Retina (tissue), 1 donor: ENCODE measurements at places on chromosomes 4 and X.

GRCh38 chr4:120691536-120691935 is 231.0 kb downstream of the PRDM5 start:
- no peak for DNase-seq

DNA sequence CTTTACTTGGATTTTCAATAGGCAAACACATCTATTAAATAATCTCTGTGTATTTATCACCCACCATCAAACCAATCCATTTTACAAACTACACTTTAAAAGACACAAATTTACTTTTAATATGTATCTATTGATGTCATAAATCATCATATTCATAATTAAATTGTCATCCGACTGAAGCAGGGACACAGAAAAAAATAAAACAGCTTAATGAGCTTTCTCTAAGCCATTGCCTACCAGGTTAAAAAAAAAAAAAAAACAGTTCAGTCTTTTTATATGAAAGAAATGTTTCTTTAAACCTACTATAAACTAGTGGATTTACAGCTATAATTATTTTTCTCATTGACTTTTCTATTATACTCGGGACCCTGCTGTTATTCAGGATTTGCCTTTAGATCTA is 57.3 kb downstream of the PABPC4L start:
- no peak for DNase-seq

DNA sequence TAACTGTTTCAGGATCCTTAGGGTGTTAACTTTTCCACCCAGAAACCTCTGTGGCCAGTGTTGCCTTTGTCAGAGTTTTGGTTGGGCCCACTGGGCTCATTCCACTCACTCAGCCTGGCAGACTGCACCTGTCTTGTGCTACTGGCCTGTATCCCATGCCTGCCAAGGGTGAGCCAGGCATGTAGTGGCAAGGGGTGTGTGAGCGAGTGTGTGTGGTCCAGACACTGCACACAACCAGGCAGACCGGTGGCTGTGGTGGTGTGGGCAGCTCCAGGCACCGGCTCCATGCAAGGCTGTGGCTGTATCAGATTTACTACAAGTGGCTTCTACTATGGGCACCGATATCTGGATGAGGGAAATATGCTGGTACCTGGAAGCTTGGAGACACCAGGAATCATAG is 394.6 kb upstream of the DMD start:
- no peak for DNase-seq

DNA sequence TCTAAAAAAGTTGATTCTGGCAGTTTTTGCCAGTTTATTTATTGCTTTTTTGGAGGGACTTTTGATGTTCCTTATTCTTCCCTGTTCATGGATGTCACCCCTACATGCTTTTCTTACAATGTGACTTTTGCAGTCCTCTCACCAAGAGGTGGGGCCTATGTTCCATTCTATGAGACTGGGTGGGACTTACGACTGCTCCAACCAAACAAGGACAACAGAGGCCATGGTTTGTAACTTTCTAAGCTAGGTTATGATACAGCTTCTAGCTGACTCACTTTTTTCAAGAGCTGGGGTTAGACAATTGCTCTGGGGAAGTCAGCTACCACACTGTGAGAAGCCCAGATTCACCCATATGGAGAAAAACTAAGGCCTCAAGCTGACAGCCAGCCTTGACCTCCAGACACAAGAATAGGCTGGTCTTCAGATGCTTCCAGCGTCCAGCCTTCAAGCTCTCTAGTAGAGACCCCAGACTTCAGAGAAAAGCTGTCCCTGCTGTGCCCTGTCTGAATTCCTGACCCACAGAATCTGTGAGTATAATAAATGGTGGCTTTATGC is 39.5 kb downstream of the ENOPH1 start:
- no peak for DNase-seq

DNA sequence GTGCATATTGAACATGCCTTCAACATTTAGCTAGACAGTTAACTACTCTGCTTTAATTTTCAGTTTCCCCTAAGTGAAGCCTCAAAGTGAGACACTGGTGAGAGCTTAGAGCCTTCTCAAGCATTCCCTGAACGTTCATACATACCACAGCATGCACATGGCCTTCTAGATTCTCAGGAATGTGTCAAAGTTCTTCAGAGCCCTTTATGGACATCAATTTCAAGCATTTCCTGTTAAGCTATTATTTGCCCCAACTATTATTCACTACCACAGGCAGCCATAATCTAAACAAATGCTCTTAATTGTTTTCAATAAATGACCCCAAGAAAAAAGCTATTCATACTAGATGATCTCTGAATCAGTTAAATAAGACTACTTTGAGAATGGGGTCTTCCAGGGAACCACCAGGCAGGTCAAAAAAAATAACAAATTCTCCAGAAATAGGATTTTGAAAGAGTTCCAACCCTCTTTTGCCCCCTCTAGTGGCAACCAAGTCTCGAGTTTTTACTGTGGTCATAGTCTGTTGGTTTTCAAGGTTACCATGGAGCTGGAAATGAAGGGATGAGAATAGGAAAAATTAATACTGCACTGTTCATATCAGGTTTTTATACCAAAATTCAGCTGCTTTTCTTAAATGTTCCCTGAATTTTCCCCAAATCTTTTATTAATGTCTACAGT is 235.4 kb downstream of the RAB28 start:
- DNase-seq, result no peak

DNA sequence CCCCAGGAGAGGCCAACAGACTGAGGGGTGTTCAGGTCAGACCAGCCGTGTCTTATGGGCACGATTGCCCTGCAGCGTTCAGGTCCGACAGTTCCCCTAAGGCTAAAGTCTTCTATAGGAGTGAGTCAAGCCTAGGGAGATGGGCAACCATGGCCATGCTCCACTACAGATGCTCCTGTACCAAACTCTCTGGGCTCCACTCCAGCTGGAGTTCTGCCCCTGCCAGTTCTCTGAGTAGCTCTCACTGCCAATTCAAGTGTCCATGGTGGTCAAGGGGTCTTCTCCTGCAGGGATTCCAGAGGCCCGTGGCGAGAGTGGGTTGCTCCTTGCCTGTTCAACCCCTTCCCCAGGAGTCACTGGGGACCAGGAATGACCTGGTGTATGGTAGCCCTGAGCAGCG is 38.2 kb downstream of the BEX3 start:
- no peak for DNase-seq

GRCh38 chr4:110075083-110075738 is 123.2 kb downstream of the ELOVL6 start:
- DNase-seq, result no peak

- no peak for DNase-seq
These were observed 61.4 kb downstream of the PAPSS1 start for GRCh38 chr4:107658400-107659336.

GRCh38 chr4:143085224-143085623 is 99.5 kb upstream of the USP38 start:
- DNase-seq, result no peak

GRCh38 chr4:185090592-185090991 is 52.5 kb upstream of the SLC25A4 start:
- no peak for DNase-seq

- no peak for DNase-seq
These were observed 141.4 kb downstream of the GALNTL6 start for GRCh38 chr4:171954650-171955049.

- no peak for DNase-seq
These were observed 58.7 kb upstream of the KLF3 start for GRCh38 chr4:38605181-38605752.
